ENCODE measurements at places on chromosomes 13 and 19.

DNA sequence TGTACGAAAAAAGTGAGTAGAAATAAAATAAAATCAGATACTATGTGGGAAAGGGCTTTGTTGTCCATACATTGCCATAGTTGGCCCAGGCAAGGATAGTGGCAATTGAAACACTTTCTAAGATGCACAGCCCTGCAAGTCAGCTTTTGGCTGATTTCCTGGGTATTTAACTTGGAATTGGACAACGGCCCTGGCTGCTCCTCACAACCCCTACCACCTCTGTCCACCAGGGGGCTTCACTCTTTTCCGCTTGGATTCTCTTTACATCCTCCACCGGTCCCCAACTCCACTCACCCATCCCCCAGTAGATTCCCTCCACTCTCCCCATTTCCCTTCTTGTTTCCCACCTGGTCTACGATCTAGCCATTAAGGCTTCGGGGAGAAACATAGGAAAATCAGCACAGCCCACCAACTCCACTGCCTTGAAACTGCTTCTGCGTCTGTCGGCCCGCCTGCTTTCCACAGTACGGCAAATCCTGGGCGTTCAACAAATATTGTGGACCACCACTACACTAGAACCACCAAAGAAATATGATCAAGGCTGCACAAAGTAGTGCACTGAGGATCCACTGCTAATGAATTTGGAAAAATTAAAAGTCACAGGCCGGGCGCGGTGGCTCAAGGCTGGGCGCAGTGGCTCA is 48.6 kb upstream of the GTF3A start:
- DNase-seq: peak; percentile 37

DNA sequence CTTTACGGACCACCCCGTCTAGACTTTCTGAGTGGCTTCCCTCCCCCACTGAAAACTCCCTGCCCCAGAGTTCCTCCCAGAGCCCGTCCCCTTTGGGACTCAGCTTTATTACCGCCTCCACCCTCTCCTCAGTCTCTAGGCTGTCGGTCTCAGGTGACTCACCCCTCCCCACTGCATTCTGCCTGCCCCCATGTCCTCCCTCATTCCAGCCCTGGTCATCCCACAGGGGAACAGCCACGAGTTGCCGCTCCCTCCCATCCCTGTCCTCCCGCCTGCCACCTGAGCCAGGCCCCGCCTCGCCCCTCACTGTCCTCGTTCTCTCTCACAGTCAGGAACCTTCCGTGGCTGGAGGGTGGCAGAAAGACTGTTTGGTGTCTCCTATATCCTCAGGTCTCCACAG is 57.3 kb downstream of the SMARCA4 start:
- DNase-seq: no peak

DNA sequence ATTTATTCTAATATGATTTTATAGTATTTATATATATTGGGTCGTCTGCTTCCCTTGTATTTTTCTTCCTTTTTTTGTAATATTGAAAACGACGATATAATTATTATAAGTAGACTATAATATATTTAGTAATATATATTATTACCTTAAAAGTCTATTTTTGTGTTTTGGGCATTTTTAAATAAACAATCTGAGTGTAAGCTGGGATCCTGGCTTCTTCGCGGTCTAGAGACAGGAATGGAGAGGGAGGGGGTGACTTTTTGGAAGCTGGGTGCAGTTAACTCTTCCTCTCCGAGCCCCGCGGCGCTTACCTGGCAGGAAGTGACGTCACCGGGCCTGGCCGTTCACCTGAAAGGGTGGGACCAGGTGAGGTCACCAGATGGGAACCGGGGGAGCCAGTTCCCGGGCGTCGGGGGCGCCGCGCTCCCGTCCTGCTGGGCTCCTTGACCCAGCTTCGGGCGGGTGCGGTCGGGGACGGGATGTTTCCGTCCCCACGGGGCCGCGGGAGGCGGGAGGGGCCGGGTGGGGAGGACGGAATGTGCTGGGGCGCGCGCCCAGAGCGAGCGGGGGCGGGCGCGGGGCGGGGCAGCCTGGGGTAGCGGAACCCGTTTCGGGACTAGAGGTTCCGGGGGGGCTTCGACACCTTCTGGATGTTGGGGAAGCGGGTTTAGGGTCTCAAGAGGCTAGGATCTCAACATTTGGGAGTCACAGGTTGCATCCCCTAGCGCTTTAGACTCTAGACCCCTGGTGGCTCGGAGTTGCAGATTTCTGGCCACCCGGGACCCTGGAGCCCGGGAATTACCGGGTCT is 2.8 kb downstream of the ZFP36 start:
- peak; percentile 65 for DNase-seq

GRCh38 chr19:50555033-50555432 is 13.2 kb downstream of the LRRC4B start:
- DNase-seq: no peak

- no peak for DNase-seq
These were observed 33.9 kb upstream of the MBNL2 start for GRCh38 chr13:97188207-97188606.

DNA sequence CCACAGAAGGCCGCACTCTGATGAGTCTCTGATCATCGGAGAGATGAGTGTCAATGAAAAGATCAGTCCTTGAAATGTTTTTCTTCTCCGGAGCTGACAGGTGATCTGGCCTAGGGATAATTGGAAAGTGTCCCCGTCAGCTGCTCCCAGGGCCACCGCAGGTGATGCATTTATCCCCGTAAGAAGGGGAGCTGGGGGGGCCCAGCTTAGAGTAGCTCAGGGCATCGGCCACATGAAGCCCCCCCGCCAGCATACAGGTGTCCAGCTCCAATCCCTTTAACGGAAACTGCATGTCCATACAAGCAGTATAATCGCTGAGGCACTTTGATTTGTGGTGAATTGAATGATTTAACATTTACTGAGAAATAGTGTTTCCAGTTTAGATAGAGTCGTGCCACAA is 27.7 kb downstream of the ATP4B start:
- DNase-seq: no peak

- no peak for DNase-seq
These were observed 1362.0 kb downstream of the PCDH9 start for GRCh38 chr13:65868099-65868498.
